ENCODE measurements at places on chromosomes 5 and 9.
A peak's percentile ranks its signal among the peaks of the same experiment; 100 is the strongest.

DNA sequence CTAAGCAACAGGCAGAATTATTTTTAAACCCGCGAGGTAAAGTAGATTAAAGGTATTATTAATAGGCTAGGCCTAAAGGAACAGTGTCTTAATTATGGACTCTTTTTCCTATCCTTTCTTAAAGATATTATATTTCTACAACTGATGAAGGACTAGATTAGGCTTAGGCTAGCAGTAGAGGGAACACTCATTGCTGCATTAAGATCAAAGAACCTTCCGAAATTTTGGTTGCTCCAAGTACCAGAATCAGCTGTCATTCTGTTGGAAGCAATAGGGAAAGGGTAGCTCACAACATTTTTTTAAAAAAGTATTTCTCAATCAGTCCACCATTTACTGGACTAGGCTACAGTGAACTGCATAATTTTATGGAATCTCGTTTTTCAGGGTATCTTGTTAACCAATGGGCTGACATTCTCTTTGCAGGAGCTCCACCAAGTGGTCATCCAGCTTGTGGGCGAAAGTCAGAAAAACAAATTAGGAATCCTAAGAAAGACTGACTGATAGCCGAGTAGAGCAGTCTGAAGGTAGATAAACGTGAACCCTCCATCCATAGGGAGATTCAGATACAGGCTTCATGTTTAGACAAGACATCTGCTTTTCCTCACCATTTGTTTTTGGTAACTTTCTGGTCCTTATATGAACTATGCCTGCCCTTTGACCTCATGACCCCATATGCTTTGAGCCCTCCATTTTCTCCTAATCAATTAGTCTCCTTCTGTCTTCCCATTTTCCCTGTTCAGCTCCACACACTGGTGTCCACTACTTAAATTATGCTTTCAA is 103.6 kb upstream of the CHD1 start:
- DNase-seq = peak; percentile 60

DNA sequence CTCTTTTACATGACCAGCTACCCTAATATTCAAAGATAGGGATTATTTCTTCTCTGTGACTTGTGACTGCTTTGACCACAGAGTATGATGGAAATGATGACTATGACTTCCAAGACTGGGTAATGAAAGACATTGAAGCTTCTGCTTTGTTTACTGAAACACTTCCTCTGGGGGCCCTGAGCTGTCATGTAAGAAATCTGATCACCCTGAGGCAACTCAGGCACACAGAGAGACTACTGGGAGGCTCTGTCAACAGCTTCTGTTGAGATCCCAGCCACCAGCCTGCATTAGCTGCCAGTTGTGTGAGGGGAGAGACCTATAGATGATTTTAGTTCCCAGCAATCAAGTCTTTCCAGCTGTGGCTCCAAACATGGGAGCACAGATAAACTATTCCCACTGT is 76.5 kb downstream of the KCTD16 start:
- no peak for DNase-seq

GRCh38 chr5:163509291-163509951 is 4.0 kb downstream of the MAT2B start:
- no peak for DNase-seq

DNA sequence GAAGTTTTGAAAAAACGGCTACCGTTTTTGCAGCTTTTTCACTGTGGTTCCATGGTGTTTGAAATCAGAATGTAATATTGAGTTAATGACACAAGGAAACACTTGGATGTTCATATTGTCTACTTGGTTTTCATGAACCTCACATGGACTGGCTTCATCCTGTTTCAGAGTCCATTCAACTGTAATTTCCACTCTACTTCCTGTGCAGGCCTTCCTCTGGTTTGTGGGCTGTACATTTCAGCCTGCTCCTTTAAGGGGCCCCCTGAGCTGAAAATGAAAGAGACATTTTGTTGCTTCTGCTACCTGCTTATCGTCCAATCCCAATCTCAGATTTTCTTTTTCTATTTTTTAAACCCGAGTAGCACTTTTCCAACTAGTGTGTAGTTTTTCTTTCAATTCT is 41.8 kb upstream of the CDKN2B start:
- DNase-seq = no peak

DNA sequence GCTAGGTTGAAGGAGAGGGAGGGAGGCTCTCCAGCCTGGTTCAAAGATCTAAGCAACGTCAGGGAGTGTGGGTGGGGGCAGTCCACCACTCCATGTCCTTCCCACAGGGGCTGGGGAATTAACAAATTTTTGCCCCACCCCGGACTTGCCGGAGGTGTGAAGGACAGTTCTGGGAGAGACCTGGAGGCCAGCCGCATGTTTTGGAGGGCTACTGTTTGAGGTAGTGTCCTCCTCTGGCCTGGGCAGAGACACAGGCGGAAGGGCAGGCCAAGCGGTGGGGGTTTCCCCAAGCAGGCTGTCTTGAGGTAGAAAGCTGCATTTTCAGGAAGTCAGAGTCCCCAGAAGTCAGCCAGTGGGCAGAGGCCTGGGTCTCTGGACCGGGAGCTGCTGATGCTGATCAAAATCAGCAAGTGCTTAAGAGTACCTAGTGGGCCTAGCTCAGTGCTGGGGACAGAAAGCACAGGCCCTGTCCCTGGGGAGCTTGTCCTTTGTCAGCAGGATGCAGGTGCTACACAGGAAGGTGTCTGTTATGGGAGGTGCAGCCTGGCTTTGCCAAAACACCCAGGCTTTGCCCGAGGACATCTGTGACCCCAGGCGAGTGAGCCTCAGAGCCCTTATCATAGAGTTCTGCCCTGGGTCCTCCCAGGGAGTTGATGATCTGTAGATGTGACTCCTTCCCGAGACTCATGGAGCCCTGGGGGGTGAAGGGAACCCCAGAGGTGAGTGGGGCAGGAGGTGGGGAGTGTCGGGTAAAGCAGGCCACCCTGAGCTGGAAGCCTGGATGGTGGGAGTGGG is 18.5 kb downstream of the JADE2 start:
- DNase-seq = no peak

DNA sequence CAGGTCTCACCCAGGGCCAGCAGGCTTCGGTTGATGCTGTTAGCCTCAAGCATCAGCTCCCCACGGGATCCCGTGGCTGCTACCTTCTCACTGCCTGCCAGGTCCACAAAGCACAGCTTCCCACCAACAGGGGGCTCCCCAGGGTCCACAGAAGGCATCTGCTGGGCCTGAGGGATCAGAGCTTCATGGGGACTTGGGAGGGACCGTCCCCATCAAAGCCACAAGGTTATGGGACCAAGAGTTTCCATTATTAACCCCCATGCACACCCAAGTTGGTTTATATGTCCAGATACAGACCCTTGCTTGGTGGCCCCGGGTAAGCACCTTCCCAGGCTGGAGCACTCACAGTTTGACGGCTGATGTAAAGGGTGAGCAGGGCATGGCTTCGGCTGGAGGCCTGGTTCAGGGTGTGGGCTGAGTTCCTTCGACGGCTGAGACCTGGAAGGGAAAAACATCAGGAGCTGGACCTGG is 3.0 kb downstream of the KIF12 start:
- DNase-seq = no peak

GRCh38 chr5:7978991-7979390 is 110.0 kb downstream of the MTRR start:
- DNase-seq = no peak

GRCh38 chr9:113547501-113547900 is 84.0 kb downstream of the RGS3 start:
- DNase-seq = no peak

DNA sequence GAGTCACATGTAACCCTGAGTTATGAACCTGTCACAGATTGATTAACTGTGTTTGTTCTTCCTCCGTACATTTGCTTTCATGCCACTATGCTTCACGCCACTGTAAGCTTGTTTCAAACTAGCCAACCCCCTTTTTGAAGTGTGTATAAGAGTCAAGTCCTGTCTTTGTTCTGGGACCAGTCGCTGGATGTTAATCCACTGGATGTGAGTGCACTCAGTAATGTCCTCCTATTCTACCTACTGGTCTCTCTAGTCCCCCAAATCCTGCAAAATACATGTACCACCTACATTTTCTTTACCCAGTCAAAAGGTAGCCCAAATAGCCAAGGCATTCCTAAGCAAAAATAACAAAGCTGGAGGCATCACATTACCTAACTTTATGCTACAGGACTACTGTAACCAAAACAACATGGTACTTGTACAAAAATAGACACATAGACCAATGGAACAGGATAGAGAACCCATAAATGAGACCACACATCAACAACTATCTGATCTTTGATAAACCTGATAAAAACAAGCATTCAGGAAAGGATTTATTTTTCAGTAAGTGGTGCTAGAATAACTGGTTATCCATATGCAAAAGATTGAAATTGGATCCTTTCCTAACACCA is 1139.1 kb upstream of the SEMA6A start:
- no peak for DNase-seq

DNA sequence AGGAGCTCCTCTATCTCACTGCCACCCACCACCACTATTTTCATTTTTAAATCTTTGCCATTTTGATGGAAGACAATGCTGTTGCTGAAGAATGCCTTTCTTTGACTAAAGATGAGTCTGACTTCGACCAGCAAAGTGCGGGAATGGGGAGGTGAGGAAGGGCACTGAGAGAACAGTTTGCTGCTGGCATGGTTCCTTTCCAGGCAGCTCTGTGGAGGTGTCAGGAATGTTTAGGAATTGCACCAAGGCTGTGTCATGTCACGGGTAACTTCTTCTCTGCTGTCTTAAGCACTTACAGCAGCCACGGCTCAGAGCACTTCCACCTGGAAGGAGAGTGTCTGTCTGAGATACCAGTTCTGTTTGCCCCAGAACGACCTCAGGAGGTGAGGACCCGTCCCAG is 41.4 kb upstream of the SHB start:
- no peak for DNase-seq

- DNase-seq = no peak
These were observed 184.7 kb downstream of the MEF2C start for GRCh38 chr5:88698290-88698689.

DNA sequence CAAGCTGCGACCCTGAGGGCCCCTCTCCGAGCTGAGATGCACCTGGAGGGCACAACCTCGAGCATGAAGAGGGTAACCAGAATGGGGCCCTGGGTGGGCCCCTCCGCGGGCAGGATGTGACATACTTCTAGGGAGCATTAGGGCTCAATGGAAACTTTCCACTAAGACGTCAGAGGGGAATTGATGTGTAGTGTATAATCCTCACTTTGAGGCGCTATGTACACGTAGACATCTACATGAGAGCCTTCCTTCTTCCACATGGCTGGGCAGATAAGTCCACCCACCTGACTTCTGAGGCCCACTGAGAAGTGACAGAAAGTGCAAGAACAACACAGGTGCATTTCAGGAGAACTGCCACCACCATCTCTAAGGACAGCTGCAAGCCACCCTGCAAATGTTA is 61.0 kb downstream of the DAP start:
- DNase-seq = no peak

DNA sequence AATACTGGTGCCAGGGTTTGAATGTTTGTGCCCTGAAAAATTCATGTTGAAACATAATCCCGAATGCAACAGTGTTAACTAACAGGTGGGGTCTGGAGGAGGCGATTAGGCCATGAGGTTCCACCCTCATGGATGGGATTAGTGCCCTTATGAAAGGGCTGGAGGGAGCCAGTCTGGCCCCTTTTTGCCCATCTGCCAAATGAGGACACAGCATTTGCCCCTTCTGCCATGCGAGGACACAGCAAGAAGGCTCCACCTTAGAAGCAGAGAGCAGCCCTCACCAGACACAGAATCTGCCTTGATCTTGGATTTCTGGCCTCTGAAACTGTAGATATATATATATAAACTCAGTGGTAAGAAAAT is 32.6 kb upstream of the RNF130 start:
- no peak for DNase-seq

DNA sequence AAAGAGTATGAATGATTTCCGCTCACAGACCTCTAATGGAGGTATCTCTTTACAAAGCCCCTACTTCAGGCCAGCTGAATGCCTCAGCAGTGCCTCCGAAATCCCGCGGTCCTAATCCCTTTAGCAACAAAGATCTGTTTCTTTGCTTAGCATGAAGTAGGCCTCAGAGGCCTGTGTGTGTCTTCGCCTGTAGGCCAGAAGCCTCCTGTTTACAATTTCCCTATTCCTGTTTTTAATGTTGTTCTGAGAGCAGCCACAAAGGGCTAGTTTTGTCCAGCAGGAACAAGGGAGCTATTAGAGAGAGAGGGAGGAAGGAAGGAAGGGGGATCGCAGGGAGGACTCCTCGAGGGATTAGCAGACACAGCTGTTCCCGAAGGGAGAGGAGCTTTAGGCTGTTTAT is 166.4 kb upstream of the SPRY4 start:
- no peak for DNase-seq

DNA sequence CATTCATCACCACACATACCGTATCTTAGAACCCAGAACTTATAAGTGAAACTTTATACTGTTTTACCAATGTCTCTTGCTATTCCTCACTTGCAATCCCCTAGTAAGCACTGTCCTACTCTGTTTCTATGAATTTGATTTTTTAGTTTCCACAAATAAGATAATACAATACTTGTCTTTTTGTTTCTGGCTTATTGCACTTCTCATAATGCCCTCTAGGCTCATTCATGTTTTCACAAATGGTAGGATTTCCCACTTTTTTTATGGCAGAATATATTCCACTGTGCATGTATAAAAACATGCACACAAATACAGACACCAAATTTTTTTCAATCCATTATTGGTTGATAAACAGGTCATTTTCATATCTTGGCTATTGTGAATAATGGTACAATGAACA is 1742.3 kb upstream of the NUDT12 start:
- no peak for DNase-seq

GRCh38 chr5:149452665-149453617 is 73.8 kb upstream of the IL17B start:
- no peak for DNase-seq

- peak; percentile 69 for DNase-seq
These were observed 778.1 kb upstream of the WWC1 start for GRCh38 chr5:167513381-167513780.

GRCh38 chr5:133129289-133129688 is 77.5 kb downstream of the HSPA4 start:
- DNase-seq = no peak

- DNase-seq = no peak
These were observed 50.3 kb upstream of the C5orf58 start for GRCh38 chr5:170182491-170182890.

GRCh38 chr5:134995850-134996402 is 28.2 kb downstream of the CATSPER3 start:
- DNase-seq = no peak

DNA sequence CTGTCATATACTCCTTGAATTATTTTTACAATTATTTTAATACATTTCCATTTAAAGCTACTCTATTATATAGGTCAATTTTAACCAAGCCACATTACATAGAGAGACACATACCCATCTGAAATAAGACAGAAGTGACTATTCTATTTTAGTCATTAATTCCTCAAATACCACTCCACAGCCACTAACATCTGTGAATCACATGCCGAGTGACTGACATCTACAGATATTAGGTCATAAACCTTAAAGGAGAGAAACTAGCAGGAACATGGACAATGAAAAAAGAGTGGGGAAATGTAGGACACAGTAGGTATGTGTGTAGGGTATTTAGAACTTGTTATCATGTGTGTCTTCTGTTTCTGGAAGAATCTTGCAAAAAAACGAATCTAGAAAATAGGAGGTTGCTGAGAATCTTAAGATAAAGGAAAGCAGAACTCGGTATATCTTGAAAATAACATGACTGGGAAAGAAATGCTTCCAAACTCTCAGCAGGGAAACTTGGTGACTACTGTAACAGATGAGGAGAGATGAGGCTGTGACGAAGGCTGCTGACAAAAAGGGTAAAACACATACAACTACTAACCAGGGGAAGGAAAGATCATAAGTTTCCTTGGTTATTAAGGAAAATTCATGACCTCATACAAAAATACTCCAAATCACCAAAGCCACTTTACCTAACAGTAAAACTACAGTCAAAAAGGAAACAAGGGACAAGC is 84.6 kb downstream of the PLPP1 start:
- DNase-seq = no peak

Measured in SHP77 treated with DMSO at 0.1 percent for 48 hours (cell line).